ENCODE measurements at places on chromosomes 6 and 20.

GRCh38 chr6:71130277-71130676 is 158.3 kb upstream of the OGFRL1 start:
- no peak for DNase-seq

- DNase-seq = no peak
Observed at GRCh38 chr6:45630314-45630713, 252.6 kb upstream of the SUPT3H start.

DNA sequence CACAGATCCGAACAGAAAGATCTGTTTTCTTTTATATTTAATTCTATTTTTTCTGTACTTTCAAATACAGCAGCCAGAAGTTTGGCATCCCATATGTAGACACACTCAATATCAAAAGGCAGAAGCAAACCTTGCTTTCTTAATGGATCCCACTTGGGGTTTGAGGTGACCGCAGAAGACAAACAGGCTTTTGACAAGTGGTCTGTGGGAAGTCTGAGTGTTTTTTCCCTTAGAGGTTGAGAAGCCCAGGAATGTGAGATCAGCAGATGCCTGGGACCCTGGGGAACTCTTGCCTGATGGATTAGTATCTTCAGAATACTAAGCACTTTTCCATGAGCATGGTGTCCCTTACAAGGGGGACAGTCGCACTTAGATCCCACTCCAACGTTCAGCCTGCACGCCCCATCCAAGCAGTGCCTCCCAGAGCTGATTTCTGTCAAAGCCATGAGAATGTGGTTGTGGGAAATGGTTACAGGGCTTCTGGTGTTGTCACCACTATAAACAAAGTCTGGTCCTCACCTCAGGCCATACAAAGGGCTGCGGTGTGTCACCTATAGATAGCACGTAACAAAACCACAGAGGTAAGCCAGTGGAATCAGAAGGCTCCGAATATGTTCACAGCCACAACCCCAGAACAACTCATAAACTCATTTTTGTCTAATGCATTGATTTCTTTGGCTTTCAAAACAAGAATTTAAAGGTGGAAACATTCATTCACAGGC is 12.7 kb downstream of the IL17F start:
- DNase-seq = no peak

GRCh38 chr6:29743025-29743424 is 19.8 kb downstream of the HLA-F start:
- DNase-seq = no peak

GRCh38 chr20:53535878-53536277 is 57.8 kb downstream of the ZNF217 start:
- DNase-seq = no peak

GRCh38 chr6:43940393-43941087 is 170.5 kb downstream of the VEGFA start:
- peak; percentile 18 for DNase-seq

DNA sequence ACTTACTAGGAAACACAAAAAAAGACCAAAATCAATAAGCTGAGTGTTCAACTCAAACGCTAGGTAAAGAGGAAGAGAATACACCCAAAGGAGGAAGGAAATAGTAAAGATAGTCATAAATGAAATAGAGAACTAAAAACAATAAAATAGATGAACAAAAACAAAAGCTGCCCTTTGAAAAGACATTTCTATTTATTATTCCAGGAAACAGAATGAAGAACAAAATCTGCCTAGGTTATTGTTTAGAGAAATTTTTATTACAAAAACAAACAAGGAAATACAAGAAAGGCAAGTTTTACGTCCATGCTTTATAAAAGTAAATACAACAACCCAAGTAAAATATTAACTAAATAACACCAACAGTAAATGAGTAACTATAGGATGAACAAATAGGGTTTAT is 20.1 kb downstream of the HLA-DMB start:
- no peak for DNase-seq

All from sciatic nerve (tissue), 2 donors.